ENCODE measurements at places on chromosomes 5 and 9.

DNA sequence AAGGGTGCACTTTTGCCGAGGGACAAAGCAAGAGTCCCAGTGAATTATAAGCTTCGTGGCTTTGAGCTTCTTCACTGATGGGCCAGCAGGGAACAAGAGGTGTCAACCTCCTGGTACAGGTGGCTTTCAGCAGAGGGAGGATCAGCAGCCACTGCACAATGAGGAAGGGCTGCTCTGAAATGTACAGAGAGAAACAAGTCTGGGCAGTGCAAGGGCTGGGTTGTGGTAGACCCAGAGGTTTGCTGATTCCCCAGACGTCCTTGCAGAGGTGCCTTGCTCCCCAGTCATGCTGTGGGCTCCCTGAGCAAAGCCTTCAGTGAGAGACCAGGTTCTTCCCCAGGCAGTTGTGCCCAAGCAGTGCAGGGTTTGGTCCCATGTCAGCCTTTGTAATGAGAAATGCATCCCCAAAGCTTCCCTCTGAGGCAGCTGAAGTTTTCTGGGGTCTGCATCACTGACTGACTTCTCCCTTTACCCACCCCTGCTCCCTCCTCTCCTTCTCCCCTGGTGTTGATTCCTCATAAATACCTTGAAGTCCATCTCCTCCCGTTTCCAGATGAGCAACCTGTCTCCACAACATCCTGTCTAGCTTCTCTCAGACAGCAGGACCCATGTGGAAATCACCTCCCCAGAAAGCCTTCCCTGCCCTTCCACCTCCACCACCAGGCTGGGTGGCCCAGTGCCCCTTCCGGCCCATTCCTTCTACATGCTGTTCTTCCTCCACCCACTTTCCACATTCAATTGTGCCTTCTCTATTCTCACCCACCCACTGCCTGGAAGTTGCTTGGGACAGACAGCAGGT is 599.6 kb upstream of the ADAMTS16 start:
- DNase-seq, result no peak

DNA sequence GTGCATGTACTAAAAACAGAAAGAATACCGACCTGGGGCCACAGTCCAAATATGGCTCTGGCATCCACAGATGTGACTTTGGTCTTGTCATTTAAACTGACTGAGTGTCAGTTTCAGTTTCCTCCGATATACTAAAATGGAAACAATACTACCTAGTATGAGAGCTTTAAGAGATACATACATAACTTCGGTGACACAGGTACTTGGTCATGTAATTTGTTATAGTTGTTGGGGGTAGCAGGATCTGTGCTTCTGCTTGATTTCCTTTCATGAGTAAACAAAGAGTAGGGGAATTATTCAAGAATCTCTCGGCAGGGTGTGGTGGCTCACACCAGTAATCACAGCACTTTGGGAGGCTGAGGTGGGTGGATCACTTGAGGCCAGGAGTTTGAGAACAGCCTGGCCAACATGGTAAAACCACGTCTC is 32.1 kb downstream of the MTMR12 start:
- no peak for DNase-seq

DNA sequence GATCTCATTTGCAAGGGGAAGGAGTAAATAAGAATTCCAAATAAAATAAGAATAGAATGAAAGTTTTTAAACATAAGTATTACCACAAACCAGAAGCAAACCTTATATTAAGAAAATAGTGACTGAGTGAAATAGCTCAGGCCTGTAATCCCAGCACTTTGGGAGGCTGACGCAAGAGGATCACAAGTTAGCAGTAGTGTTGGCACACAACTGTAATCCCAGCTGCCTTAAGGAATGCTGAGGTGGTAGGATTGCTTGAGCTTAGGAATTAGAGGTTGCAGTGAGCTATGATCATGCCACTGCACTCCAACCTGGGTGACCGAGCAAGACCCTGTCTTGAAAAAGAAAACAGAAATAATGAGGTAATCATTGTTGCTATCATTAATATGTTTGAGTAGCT is 47.0 kb downstream of the APC start:
- no peak for DNase-seq

DNA sequence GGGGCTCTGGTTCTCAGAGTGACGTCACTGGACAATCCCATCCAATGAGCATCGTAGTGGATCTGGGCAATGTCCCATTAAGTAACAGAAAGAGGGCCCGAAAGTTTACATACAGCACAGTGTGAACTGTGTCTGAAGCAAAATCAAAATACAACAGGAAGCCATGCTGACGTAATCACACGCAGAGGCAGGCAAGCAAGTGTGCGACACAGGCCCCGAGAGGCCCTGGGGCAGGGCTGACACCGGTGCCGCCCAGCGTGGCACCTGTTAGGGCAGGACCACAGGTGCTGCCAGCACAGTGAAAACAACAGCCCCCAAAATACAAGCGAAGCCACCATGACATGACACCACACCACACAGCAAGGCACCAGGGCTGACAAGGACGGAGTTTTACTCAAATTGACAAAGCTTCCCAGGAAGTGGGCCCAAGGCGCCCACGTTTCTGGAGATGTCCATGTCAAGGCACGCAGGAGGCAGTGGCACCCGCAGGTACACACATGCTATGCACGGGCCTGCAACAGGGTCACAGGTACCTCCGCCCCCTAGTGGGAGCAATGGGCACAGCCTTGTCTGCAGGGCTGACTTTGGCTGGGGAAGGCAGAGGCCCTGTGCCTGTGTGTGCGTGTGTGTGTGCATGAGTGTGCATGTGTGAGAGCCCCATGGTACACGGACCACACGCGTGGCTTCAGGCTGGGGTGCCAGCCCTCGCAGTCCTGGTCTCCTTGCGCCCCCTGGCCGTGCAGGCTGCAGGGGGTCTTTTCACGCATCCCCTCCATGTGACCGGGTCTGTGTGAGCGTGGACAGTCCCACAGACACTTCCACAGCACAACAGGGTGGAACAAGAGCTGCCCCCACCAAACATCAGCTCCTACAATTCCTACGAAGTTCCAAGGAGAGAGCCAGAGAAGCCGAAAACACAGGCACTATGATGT is 19.6 kb downstream of the QSOX2 start:
- peak; percentile 56 for DNase-seq

- DNase-seq, result no peak
These were observed 580.2 kb downstream of the CCDC171 start for GRCh38 chr9:16133032-16133431.

- no peak for DNase-seq
These were observed 546.1 kb downstream of the ZNF608 start for GRCh38 chr5:124200381-124200780.

GRCh38 chr5:54902791-54903473 is 82.5 kb downstream of the ESM1 start:
- no peak for DNase-seq

GRCh38 chr9:134858051-134858841 is 22.4 kb upstream of the FCN2 start:
- DNase-seq, result no peak

GRCh38 chr9:96500696-96501632 is 51.0 kb downstream of the HABP4 start:
- DNase-seq, result no peak

DNA sequence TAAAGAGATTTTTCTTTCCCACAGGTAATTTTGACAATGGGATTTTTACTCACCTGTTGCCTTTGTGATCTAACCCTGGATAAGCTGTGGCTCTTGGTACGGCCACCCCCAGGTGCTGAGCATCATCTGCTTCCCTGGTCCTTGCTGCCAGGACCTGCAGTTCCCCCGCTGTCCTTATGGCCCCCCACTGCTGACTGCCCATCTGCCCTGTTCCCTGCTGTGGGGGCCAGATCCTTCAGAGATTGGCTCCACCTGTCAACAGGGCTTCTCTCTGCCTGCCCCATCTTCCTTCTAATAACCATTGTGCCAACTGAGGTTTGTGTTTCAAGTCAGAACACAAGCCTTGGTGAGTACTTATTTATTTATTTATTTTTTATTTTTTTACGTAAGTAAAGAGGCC is 183.3 kb downstream of the MAPKAP1 start:
- DNase-seq, result no peak

GRCh38 chr5:142736247-142736632 is 33.9 kb upstream of the ARHGAP26 start:
- DNase-seq, result no peak

- DNase-seq, result no peak
These were observed 147.2 kb downstream of the C9orf50 start for GRCh38 chr9:129473523-129474244.

DNA sequence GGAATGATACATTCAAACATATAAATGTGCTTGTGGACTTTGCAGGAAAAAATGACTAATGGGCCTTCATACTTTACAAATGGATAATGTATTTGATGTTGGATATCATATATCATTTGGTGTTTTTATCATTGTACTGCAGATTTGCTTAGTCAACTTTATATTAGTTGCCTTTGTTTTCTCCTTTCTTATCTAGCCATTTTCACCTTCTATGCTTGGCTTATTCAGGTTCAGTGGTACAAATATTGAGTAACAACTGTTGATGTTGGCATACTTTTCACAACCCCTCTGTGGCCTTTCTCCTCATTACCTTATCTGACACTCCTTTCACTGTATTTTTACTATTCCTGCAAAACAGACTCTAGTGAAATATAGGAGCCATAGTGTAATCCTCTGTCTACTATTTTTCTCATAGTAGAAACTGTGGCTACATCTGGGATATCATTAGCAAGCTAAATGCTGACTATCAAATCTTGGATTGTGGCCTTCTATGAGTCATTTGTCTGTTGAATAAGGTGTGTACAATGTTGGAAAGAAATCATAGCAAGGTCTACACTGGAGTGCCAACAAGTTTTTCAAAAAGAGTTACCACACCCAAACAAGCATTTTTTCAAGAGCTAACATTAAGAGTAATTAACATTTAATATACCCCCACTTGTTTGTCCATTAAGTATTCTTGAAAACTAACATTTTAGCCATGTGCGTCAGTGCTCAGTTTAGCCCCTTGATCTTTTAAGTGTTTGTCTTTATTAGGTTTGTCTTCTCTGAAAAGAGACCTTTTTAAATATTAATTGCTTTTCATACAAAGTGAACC is 330.1 kb downstream of the ADGRV1 start:
- no peak for DNase-seq

DNA sequence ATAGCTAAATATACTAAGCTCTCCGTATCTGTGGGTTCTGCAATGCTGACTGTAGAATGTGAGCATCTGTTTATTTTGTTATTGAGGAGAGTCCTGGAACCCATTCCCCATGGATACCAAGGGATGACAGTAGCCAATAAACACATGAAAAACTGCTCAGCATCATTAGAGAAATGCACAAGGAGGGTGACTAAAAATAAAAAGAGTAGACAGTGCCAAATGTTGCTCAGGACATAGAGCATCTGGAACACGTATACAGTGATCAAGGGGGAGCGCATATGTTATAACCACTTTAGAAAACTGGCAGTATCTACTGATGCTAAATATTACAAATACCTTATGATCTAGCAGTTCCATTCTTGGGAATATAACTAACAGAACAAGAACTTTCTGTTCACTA is 31.0 kb downstream of the MARCHF6 start:
- no peak for DNase-seq

DNA sequence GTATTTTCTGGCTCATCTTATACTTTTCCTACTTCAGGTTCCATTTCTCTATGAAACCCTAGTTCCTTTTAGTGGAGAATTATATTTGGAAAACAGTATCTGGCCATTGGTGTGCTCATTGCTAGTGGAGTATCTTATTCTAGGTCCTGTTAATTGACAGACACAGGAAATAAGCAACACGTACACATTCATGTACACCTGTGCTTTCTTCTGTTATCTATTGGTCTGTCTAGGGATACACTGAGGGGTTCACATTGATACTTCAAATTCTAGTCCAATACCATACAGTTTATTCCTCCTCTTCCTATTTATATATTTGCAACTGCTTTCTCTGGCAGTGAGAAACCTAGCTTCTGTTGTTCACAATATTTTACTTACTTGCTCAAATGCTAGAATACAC is 110.2 kb downstream of the FER start:
- no peak for DNase-seq

- no peak for DNase-seq
These were observed 78.2 kb upstream of the HTR1A start for GRCh38 chr5:64040490-64040889.

DNA sequence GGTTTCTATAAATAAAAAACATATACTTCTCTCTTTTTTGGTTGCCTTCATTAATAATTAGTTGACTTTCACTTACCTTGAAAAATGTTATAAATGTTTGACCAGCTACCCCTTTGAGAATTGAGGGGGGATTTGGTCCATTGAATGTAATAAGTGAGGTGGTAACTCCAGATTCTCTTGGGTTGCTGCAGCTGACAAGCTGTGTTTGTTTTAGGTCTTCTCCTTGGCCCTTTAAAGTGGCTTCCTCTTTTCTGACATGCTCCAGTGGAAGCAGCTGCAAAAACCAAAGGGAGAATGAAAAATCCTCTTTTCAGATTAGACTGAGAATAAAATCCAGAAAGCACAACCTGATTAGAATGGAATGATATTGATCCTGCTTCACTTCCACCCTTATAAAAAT is 410.5 kb downstream of the TMEM38B start:
- no peak for DNase-seq

GRCh38 chr5:7629561-7629960 is 221.4 kb downstream of the CFAP90 start:
- no peak for DNase-seq

GRCh38 chr5:173413471-173413982 is 85.3 kb upstream of the STC2 start:
- no peak for DNase-seq

GRCh38 chr5:59620535-59621212 is 272.9 kb downstream of the PDE4D start:
- DNase-seq, result no peak

GRCh38 chr5:143056339-143056704 is 286.1 kb downstream of the ARHGAP26 start:
- no peak for DNase-seq

DNA sequence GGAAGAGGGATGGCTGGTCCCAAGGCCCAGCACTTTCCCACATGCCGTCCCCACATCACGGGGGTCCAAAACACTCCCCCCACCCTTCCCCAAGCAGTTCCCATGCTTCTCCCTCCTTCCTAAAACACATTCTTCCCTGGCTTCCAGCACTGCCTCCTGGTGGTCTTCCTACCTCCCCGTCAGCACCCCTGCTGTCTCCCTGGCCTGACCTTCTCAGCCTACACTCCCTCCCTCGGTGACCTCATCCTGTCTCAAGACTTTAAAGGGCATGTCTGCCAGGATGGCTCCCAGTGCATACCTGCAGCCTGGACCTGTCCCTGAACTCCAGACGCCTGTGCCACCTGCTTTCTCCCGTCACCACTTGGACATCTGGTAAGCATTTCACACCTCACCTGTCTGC is 4.3 kb upstream of the NCS1 start:
- no peak for DNase-seq

- no peak for DNase-seq
These were observed 50.3 kb downstream of the MYO10 start for GRCh38 chr5:16885635-16886365.

GRCh38 chr5:2430606-2431005 is 320.9 kb downstream of the IRX2 start:
- no peak for DNase-seq

GRCh38 chr5:15376803-15377202 is 123.2 kb upstream of the FBXL7 start:
- no peak for DNase-seq

GRCh38 chr9:128360826-128361225 is 10.3 kb upstream of the URM1 start:
- DNase-seq, result no peak
